ENCODE measurements at places on chromosomes 13 and 19. TPM values are rescaled to one million over a fixed set of nuclear protein-coding genes. Genes with fewer than 3 reads are reported as not detected.

Gene LRG1
- total RNA-seq, result 0.17 TPM

Gene BCL2L12
- total RNA-seq, result 5.9 TPM

- DNase-seq, result peak; percentile 91
Measured at GRCh38 chr13:105778196-105778595, 757.3 kb downstream of the EFNB2 start.

Gene PTGIR
- total RNA-seq, result not detected

Gene CNN1
- 10.9 TPM for total RNA-seq

Gene SLC7A10
- total RNA-seq, result not detected

All from renal cortical epithelial cell (primary cell).